ENCODE measurements at places on chromosomes 11 and 22.

DNA sequence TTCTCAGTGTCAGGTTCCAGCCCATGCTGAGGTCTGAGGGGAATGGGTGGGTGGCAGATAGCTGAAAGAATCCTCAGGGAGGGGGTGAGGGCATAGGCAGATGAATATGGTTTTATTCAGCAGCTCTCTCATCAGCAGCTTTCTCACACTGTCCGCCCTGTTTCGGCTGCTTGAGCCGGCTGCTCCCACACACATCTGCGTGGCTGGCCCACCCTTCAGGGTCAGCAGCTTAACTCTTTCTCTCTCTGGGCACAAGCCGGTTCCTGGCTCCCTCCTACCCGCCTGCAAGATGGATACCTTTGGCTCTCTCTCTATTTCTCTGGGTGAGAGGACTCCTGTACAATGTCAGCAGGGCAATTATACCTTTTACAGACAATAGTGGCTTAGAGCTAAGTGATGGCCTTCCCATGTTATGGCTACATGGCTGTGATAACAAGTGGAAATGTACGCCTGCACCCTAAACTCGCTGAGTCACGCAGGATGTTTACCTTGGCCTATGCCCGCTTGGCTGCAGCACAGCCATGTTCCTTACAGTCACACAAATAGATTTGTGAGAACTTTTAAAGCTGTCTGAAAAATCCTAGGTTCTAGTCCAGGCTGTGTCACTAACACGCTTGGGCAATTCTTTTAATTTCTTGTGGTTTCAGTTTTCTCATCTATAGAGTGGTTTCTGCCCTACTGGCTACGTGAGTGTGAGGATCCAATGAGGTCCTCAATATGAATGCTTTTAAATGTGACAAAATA is 4.1 kb downstream of the MMP20 start:
- DNase-seq: peak; percentile 81

GRCh38 chr22:25197340-25197739 is 2.3 kb upstream of the CRYBB3 start:
- DNase-seq: no peak

DNA sequence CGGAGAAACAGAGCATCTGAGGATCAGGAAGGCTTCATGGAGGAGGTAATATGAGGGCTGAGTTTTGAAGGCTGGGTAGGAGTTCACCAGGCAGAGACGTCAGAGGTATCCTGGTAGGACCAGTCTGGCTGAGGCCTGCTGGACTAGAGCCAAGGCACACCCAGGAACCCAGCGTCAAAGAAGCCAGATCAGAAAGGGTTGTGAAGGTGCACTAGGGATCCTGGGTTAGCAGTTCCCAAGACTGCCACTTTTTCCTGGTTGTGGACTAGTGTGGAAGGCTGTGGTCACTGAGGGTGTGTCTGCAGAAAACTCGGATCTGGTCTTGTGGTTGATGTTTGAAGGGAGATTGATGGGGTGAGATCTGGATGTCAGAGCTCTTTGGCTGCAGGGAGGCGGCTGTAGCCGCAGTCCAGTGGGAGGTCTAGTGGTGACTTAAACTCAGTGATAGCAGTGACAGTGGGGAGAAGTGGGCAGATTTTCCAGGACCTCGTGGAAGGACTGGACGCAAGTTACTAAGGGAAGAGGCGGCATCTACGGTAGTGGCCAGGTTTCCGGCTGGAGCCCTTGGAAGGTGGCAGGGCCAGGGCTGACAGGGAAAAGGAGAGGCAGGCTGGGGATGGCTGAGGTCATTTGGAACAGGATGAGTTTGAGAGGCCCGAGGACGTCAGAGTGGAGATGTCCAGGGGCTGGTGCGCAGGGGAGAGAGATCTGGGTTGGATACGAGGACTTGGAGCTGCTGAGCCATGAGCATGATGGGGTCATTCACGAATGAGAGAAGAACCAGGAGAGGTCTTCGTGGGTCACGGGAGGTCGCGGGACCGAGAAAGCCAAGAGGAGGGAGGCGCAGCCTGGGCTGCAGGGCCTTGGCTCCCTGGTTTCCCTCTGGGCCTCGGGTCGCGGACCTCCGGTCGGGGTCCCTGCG is 10.9 kb downstream of the RELA start:
- peak; percentile 39 for DNase-seq

GRCh38 chr11:10272132-10272531 is 21.9 kb downstream of the SBF2 start:
- no peak for DNase-seq

DNA sequence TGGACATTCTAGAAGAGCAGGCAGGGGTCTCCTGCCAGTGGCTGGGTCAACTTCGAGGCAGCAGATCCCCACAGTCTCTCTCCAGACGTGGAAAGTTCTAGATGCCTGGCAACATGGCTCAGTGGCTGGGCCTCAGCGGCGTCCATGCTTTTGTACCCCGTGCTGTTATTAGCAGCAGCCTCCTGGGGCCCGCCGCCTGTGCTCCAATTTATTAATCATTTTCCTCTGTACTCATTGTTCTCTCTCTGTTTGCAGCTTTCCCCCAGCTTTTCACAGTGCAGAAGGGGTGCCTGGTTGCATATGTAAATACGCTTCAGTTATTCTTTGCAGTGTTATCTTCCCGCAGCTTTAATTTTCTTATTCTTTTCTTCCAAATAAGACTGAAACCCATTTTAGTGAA is 515.1 kb downstream of the TBC1D22A start:
- no peak for DNase-seq

GRCh38 chr22:46895753-46896152 is 133.3 kb downstream of the TBC1D22A start:
- DNase-seq: no peak

- no peak for DNase-seq
These were observed 57.2 kb upstream of the SHANK2 start for GRCh38 chr11:71309611-71310010.

- DNase-seq: no peak
These were observed 186.6 kb upstream of the BDNF start for GRCh38 chr11:27886857-27887256.

DNA sequence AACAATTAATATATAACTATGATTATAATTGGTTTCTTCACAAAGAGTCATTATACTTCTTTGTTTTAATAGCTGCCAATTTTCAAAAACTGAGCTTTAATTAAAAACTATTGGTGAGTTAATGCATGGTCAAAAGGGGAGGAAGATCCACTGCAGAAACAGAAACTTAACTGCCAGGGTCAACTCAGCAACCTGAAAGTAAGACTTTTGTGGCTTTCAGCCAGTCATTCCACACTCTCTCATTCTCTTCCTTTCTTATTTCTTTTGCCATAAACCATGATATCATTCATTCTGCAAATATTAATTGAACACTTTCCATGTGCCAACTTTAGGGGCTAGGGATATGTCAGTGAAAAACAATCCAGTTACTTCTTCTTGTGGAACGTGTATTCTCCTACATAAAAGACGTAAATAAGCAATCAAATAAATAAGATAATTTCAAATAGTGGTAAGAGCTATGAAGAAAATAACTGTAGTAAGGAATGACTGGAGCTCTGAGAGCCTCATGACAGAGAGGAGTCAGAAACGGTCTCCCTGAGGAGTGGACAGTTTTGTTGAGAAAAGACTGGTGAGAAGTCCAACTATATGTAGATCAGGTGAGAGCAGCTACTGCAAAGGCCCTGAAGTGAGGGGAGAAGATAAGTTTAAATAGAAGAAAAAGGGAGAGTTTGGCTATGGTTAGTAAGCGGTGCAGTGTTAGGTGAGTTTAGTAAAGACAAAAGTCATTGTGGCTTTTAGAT is 130.5 kb downstream of the GRIA4 start:
- DNase-seq: no peak

DNA sequence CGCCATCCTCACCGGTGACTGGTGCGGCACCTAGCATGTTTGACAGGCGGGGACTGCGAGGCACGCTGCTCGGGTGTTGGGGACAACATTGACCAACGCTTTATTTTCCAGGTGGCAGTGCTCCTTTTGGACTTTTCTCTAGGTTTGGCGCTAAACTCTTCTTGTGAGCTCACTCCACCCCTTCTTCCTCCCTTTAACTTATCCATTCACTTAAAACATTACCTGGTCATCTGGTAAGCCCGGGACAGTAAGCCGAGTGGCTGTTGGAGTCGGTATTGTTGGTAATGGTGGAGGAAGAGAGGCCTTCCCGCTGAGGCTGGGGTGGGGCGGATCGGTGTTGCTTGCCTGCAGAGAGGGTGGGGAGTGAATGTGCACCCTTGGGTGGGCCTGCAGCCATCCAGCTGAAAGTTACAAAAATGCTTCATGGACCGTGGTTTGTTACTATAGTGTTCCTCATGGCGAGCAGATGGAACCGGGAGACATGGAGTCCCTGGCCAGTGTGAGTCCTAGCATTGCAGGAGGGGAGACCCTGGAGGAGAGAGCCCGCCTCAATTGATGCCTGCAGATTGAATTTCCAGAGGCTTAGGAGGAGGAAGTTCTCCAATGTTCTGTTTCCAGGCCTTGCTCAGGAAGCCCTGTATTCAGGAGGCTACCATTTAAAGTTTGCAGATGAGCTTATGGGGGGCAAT is 1.1 kb downstream of the NEAT1 start:
- peak; percentile 29 for DNase-seq

DNA sequence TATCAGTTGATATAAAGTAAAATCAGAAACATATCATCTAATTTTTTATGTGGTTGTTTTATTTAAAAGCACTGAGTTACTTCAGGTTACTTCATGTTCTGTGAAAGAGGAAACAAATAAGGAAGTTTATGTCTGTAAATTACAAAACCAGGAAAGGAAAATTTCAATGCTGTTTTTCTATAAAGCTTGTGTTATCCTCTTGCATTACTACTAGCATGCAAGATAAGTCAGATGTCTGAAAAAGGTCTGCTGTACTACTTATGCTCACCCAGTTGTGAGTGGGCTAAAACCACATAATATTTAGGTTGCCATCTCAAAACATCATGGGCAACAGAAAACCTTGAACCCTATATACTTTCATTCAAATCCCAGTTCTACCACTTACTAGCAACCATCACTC is 121.5 kb downstream of the ATG16L2 start:
- no peak for DNase-seq

- DNase-seq: no peak
These were observed 32.2 kb downstream of the ZBTB16 start for GRCh38 chr11:114091516-114092397.

GRCh38 chr11:62988276-62988675 is 3.5 kb upstream of the SLC22A6 start:
- DNase-seq: no peak

DNA sequence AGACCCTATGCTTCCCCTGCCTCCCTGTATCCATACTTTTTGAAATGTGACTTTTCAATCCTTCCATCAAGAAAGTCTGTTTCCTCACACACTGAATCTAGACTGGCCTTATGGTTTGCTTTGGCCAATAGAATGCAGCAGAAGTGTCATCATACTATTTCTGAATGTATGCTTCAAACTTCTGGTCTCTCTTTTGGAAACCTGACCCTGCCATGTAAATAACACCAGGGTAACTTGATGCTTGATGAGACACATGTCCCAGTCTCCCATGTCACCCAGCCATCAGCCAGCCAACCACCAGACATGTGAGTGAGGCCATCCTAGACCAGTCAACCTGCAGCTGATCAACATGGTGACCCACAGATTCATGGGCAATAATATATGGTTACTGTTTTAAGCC is 29.7 kb upstream of the CAVIN3 start:
- DNase-seq: no peak

DNA sequence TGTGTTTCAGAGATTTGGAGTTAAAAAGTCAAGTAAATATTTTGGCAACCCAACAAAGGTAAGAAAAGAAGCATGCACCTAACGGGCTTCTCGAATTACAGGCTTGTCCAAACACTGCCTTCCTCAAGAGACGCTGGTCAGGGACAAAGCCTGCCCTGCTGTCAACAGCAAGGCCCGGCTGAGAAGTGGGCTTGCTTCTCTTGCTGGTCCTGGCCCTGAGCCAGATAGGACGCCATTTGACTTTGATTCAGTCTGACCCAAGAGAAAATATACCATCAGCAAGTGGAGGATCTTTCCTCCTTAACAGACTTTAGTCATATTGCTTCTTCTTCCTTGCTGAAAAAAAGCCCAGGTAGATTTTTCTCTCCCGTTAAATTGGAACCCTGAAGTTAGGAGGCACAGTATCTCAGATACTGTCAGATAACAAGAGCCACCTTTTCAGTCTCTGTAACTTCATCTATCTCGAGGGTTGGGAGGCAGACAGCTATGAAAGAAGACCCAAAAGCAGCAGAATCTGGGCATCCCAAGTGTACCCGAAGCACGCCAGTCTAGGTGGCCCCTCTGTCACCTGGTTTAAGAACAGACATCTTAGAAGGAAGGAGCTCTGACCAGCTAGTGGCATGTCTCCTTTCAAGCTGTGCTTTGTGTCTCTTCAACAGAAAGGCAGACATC is 57.5 kb downstream of the C22orf31 start:
- no peak for DNase-seq

DNA sequence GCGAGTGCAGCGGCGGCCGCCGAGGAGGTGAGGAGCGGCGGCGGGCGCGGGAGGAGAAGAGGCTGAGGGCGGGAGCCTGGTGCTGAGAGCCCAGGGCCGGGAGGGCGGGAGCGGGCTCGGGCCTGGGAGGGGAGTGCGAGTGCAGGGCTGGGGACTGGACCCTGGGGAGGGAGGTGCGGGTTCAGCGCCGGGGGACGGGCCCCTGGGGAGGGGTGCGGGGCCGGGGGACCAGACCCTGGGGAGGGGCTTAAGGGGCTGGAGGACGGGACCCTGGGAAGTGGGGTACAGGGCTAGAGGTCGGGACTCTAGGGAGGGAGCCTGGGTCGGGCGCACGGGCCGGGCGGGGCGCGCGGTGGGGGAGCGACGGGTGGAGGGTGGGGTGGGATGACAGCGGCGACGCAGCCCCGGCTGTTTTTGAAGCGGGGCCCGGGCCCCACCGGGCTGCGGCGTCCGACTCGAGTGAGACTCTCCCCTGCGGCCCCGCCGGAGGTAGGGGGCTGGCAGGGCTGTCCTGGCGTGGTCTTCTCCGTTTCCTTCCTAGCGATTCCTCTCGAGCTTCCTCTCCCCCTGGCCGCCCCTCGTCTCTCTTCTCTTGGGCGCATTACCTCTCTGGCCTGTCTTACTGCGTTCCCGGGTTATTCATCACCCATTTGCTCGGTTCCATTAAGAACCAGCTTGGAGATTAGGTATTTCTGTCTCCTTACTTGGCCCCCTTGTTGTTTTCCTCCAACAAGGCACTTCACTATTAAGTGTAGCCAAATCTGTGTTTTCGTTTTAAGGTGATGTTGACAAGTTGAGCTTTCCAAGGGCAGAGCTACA is 754 bp downstream of the NUP50 start:
- DNase-seq: peak; percentile 23

- DNase-seq: no peak
These were observed 546.0 kb downstream of the BRD1 start for GRCh38 chr22:49281467-49282340.

Measured in fibroblast of lung (primary cell).